Activated T-helper 1 cell treated with Interleukin-2 at 50 U/mL for 16 hours (primary cell): ENCODE measurements at places on chromosomes 1 and 21.

DNA sequence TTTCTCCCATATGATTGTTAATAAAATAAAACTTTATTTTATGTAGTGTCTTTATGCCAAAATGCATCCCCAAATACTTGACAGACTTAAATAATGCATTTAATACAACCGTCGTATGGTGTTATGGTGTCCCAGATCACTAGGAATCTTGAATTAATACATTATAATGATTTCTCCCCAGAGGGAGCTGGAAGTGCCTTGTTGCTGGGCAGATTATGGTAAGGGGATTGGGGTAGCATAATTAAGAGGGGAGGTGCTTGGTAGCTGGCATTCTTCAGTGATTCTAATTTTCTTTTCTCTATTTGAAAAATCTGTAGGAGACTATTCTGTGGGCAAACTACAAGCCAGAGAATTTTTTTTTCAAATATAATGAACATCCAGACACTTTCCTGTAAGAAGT is 1043.7 kb downstream of the ADGRL2 start:
- DNase-seq: no peak

GRCh38 chr21:16085421-16085820 is 355.6 kb downstream of the USP25 start:
- no peak for DNase-seq

DNA sequence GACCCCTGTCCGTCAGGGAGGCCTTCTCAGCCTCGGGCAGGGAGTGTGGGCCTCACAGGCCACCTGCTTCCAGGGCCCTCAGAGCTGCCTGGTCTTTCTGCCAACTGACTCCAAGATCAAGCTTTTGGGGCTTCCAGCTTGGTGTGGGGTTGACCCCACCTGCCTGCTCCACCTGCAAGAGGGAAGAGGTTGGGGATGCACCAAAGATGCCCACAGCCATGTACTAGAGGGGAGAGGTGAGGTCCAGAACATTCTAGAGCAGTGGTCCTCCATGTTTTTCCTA is 266.7 kb upstream of the VAMP3 start:
- no peak for DNase-seq

DNA sequence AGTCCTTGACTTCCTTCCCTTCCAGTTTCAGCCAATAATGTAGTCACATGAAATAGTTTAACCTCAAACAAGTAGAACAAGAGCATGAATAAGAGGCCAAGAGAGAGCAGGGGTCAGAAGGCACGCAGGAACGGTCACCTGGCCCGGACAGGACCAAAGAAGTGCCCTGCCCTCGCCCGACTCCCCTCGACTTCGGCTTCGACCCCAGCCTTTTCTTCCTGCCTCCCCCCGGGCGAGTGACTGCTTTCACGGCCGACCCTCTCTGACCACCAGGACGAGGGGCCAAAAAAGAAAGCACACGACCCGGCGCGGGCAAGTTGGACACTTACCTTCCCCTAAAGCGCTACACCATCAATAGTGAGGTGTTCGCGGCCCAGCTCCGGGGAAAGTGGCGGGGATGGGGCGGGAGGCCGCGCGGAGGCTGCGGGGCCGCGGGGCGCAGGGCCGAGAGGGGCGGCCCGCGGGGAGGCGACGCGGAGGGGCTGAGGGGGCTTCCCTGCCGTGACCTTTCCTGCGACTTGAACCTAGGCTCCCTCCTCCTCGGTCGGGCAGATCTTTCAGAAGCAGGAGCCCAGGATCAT is 519 bp downstream of the RERE start:
- peak; percentile 4 for DNase-seq

DNA sequence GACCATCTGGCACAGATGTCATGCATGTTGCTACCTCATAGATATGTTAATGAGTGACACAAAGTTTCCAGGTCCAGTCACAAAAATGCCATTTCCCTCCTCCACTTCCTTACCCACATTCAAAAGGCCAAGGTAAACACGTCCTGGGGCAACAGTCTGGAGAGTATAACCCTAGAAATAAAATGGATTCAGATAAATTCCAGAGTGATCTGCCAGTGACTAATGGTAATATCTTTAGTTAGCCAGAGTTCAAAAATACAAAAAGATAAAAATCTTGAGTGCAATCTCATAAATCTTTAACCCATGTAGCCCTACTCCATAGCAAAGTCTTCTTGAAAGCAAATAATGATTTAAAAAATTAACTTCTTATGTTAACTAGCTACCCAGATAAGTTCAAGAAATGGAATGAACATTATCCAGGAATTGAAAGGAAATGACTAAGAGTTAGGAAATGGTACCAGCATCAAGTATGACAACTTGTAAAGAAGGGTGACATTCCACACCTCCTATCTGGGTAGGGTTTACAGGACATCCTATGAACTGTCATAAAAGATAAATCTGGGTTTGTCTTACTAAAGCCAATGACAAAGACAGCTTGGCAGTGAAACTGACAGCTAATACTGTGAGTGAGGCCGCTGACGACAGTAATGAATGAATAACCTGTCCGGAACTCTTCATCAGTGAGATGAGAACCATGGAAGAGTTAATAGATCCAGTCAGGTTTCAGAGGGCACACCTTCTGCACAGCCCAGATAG is 18.1 kb downstream of the RGS2 start:
- DNase-seq: no peak

DNA sequence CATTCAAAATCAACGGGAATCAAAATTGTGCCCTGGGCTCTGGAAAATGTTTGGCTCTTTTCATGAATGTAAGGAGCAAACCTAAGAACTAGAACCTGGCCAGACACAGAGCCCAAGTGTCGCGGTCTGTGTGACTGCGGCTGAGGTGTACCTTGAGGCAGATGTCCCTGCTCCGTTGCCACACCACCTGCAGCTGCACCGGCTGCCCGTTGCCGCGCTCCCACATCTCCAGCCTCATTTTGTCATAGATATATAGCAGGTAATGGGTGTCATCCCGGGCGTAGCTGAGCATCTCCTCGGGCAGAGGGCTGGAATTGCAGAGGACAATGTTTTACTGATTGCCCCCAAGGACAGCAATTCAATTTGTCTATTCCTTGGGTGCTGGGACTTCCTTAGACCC is 18.7 kb downstream of the EXOSC10 start:
- DNase-seq: no peak

GRCh38 chr1:151661751-151662150 is 49.9 kb downstream of the SNX27 start:
- DNase-seq: no peak

DNA sequence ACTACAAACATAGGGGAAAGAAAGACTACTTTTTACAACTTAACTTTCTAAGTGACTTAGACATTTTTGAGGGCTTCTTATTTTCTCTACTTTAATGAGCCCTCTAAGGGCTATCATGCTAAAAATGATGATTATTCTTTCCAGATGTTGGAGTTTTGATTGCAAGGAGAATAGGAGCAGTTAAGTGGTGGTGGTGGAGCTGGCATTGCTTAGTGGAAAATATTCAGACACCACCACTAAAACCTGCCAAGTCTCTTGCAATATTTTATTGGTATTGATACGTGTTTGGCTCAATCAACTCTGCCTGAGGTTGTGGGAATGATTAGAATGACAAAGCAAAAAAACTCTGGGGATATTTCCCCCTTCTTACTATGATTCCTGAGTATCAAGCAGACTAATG is 82.6 kb upstream of the PTGFR start:
- no peak for DNase-seq

DNA sequence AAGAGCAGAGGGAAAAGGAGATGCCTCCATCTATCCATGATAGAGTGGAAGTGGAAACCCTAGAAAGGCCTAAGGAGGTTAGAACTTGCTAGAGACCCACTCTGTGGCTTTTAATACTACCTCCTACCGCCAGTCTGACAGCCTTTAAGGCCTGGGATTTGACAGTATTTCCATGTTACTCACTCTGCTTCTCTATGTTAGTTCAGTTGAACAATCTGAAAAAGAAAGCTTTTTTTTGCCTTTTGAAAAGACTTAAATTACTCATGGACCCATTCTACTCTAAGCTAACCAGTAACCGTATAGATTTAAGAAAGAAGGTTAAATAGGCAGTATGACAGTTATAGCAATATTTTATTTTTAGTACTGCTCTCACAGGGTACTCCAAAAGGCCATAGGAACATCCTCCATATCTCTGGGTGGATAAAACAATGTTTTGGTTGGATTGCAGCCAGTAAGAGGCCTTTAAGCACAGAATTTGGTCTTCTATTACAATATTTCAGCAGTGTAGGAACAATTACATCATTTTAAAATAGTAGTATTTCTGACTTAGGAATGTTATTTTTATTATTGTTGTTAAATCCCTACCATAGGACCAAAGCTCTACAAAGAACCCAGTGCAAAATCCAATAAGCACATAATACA is 15.9 kb upstream of the GPR25 start:
- DNase-seq: no peak

DNA sequence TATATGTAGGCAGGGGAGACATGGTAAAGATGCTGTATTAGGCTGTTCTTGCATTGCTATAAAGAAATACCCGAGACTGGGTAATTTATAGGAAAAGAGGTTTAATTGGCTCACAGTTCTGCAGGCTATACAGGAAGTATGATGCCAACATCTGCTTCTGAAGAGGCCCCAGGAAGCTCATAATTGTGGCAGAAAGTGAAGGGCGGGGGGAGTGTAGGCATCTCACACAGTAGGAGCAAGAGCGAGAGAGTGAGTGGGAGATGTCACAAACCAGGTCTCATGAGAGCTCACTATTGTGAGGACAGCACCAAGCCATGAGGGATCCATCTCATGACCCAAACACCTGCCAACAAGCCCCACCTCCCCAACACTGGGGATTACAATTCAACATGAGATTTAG is 21.1 kb downstream of the MAN1A2 start:
- DNase-seq: no peak

GRCh38 chr1:177737456-177737855 is 232.4 kb downstream of the SEC16B start:
- DNase-seq: no peak

- no peak for DNase-seq
Observed at GRCh38 chr1:87594736-87595383, 266.2 kb downstream of the LMO4 start.

- DNase-seq: no peak
Observed at GRCh38 chr1:31541194-31541593, 35.1 kb upstream of the TINAGL1 start.

DNA sequence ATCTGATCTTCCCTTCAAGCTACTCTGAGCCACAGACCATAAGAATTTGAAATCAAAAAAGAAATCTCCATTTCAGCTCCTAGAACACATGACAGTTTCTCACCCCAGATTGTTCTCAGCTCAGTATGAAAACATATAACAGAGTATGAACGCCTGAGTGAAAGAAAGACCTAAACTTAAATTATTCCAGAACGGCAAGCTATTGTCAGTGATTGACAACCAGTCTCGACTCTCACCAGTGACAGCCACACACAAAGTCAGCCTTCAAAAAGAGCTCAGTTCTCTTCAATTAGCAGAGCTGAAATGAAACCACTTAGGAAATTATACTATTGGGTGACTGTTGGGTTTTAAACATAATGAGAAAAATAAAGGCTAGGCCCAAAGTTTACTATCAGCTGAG is 312.8 kb downstream of the OMA1 start:
- DNase-seq: no peak

DNA sequence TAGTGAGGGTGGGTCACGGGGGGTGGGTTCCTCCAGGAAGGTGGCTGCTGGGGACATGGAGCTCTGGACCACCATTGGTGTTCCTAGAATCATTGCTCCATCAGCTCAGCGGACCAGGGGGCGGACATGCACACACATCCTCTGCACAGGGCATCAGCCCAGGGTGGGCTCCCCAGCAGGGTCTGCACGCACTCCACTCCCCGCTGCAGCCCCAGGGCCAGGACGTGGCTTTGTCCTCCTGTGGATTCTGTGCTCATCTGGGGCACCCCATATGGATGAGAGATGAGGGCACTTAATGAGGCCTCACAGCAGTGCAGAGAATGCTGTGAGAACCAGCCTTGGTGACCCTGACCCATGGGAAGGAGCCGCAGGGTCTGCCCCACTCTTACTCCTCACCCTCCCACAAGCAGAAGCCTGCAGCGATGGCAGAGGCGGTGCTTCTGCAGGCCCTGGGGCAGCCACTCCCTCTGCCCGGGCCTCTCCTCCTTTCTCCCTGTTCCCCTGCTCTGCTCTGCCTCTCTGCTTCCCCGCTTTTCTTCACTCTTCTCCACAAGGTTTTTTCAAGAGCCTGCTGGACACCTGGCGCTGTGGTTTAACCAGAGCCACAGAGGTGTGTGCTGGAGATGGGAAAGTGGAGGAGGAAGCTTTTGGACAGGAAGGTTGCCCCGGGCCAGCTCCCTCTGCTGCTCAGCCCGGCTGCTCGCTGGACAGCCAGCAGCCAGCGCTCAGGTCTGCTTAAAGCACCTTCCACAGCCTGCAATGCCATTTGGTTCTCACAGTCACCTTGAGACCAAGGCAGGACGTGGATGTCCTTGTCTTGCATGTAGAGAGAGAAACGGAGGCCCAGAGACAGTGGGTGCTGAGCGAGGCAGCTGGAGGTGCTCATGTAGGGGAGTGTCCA is 26.3 kb upstream of the PCBP3 start:
- no peak for DNase-seq

- no peak for DNase-seq
Observed at GRCh38 chr1:233334092-233334491, 6.6 kb downstream of the MAP3K21 start.

GRCh38 chr1:24830680-24831272 is 85.5 kb downstream of the CLIC4 start:
- DNase-seq: no peak

DNA sequence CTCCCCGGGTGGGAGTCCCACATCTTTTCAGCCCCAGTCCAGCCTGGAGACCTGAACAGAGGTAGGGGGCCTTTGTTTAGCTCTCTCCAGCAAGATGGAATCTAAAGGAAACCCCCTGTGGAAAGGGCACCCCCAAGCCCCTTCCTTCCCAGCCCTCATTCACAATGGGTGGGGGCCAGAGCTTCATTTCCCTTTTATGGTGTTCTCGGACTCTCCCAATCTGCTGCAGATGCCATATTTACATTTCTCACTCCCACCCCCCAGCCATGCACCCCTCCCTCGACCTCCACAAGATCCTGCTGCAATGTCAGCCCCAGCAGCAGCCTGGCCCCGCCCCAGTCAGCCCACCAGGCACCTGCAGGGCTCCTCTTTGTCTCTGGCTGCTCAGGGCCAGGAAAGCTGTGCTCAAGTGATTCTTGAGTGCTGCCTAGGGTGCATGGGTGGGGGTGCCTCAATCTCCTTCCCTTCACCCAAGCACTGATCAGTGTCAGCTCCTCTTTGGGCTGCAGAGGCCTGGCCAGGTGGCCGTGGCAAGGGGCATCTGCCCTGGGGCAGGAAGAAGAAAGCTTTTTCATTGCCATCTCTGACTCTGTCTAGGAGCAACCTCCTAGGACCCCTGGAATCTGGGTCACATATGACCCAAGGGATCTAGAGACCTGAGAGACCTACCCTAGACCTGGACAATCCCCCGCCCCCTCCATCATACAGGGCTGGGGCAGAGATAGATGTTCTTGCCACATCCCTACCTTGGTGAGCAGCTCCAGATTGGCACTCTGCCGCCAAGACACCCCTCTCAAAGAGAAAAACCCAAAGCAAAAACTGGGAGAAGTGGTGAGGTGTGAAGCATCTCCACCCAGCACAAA is 1.7 kb downstream of the KIF21B start:
- no peak for DNase-seq

- no peak for DNase-seq
Observed at GRCh38 chr1:224831501-224831900, 98.0 kb upstream of the DNAH14 start.
